SJCRH30 (cell line): ENCODE measurements at places on chromosomes 12 and 14.

DNA sequence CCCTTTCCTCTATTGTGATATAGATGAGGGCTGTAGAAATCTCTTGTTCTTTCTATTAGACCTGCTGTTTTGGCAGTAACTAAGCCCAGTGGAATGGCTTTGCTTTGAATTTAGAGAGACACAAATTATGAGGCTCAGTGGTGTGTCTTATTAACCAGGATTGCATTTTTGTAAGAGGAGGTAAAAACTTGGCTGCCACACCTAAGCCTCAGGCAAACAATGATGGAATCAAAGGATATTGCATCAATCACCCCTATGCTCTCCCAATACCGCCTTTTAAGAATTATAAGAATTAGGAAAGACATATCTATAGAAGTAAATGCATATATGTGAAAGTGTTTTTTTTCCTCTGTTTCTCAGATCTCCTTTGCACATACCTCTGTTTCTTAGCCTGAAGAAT lies 63.3 kb downstream of the ACSS3 start:
- no peak overlapping the region for H3K4me3 ChIP-seq
- no peaks in the 10 kb centered on the region for H3K36me3 ChIP-seq
- H3K27me3 ChIP-seq = no peaks in the 10 kb centered on the region
- H3K4me1 ChIP-seq = no peaks in the 10 kb centered on the region

- H3K4me3 ChIP-seq = no peak overlapping the region
- H3K27me3 ChIP-seq = no peaks in the 10 kb centered on the region
- peaks cover 45% of the 10 kb centered on the region for H3K36me3 ChIP-seq
- H3K4me1 ChIP-seq = no peaks in the 10 kb centered on the region
- no peak for DNase-seq
- no peak overlapping the region for H3K27ac ChIP-seq
These were observed 22.2 kb downstream of the SFSWAP start for GRCh38 chr12:131732996-131733615.

- no peak for DNase-seq
- H3K27me3 ChIP-seq = peaks cover 12% of the 10 kb centered on the region; the same call in 1 of the 2 replicates
- H3K27ac ChIP-seq = no peak overlapping the region
These were observed 47.2 kb downstream of the SMUG1 start for GRCh38 chr12:54141431-54142113.

- no peaks in the 10 kb centered on the region for H3K4me1 ChIP-seq
- no peak overlapping the region for H3K27ac ChIP-seq
- peaks cover 41% of the 10 kb centered on the region for H3K36me3 ChIP-seq
- no peaks in the 10 kb centered on the region for H3K27me3 ChIP-seq
These were observed 46.7 kb downstream of the APPL2 start for GRCh38 chr12:105189293-105189692.

GRCh38 chr12:70002097-70002911 lies 177.3 kb downstream of the MYRFL start:
- peak; percentile 88 for DNase-seq
- peak overlapping the region; percentile 61 for H3K27ac ChIP-seq
- peaks cover 32% of the 10 kb centered on the region for H3K4me1 ChIP-seq
- H3K36me3 ChIP-seq = no peaks in the 10 kb centered on the region
